ENCODE measurements at places on chromosomes 11 and 22.

GRCh38 chr11:84137960-84138359 lies 851.8 kb upstream of the CCDC90B start:
- no peak for DNase-seq

- DNase-seq, result no peak
These were observed 173.8 kb downstream of the LARGE1 start for GRCh38 chr22:33746501-33746928.

DNA sequence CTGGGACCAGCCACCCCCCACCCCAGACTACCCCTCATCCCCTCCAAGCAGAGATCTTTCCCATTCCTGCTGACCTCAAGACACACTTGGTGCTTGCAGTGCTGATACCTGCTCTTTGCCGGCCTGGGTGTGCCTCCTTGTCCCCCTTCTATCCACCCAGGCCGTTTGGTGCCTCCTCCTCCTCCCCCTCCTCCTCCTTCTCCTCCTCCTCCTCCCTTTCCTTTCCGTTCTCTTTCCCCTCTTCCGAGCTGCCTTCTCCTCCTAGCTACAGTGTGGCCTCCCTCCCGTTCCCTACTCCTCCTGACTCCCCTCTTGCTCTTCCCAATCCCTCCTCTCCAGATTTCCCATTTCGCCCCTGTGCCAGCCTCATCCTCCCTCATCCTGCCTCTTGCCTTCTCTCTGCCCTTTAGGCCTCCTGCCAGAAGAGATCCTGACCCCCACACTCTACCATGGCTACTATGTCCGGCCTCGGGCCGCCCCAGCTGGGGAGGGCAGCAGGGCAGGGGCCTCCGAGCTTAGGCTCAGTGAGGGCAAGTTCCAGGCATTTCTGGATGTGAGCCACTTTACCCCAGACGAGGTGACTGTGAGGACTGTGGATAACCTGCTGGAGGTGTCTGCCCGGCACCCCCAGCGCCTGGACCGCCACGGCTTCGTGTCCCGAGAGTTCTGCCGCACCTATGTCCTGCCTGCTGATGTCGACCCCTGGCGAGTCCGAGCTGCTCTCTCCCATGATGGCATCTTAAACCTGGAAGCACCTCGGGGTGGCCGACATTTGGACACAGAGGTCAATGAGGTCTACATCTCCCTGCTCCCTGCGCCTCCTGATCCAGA lies 712 bp downstream of the HSPB2 start:
- DNase-seq, result no peak

- no peak for DNase-seq
These were observed 403.2 kb upstream of the CCDC179 start for GRCh38 chr11:23263466-23263865.

DNA sequence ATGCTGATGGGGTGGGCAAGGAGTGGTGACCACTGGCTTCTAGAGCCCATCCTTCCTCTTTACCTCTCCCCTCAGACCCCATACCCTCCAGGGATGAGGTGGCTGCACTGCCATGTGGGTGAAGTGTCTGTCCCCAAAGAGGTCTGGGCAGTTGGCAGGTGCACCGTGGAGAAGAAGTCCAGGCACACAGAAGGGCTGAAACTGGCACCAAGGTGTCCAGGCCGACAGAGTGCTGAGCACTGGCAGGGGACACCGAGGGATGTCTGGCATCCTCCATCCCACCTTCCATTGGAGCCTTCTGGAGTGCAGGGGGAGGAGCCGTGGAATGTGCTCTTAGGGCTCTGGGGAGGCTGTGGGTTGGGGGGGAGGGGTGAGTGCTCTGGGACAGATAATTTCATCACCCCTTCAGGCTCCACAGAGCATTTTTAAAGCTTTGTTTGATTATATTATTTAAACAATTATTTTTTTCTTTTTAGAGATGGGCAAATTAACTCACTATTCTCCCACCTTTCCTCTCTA lies 37.9 kb downstream of the PKNOX2 start:
- no peak for DNase-seq

GRCh38 chr11:6455070-6455469 lies 14.3 kb upstream of the HPX start:
- DNase-seq, result no peak

GRCh38 chr11:8810540-8811301 lies 100.3 kb upstream of the AKIP1 start:
- DNase-seq, result no peak

GRCh38 chr22:20354238-20354975 lies 34.5 kb upstream of the DGCR6L start:
- no peak for DNase-seq
